ENCODE measurements at places on chromosomes 6 and 20.

GRCh38 chr6:40485795-40486194, 101.4 kb downstream of the LRFN2 start:
- DNase-seq, result no peak

DNA sequence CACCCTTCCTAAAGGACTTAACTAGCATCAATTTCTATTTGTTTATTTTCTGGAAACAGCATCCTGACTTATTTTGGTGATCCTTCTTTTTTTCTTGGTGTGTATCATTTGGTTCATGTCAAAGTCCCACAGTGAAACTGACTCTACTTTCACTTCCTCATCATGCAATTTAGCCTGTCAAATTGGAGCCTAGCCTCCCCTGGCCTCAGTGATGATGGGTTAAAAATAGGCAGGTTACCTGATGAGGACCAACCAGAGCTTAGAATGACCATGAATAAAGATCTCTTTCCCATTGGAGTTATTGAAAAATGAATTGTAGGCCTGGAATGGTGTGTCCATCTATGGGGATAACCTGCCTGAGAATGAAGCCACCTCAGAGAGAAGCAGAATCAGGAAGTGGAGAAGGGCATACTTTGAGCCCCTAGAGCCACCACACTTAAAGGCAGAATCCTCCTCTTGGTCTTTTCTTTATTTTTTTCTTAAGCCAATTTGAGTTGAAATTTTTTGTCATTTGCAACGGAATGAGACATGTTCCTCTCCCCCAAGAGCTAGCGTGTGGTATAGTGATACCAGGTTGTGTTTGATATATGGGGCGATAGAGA, 105.6 kb downstream of the BTBD3 start:
- DNase-seq, result no peak

DNA sequence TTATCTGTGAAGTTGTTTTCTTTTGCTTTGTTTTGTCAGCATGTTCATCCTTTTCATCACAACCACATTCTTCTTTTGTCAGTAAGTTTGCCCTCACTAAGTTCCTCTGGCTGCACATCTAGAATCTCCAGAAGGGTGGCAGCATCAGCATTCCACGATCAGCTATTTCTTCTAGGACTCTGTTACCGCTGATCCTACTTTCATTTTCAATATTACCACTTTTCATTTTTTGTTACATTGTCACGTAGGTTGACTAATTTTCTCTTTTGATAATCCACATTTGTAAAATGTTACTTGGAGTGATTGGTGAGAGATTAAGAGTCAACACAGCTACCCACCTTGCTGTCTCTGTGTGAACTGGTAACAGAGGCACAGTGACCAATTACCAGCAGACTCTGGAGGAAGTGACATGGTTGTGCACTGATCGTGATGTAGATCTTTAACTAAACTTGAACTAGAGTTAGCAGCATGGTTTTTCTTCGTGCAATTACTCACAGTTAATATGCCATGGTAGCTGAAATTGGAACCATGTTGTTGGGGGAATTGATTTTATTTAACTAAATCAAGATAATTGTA, 307.9 kb upstream of the SLC35B3 start:
- no peak for DNase-seq

DNA sequence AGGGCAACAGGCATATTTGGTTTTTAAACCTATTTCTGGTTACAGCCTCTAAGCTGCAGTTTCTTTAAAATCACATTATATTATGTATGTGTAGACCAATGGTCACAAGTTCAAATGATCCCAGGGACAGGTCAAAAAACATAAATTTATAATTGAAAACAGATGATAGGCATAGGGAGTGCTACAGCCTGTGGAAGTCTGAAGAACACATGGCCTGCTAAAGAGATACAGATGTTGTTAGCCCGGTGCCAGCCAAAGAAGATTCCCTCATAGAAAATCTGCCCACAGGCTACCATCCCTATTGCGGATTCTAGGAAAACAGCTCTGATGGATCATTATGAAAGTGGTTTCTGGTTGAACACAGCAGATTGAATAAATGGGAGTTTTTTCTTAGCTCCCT, 65.3 kb downstream of the NRSN1 start:
- DNase-seq, result no peak

GRCh38 chr6:6538261-6538660, 50.3 kb upstream of the LY86 start:
- no peak for DNase-seq
